ENCODE measurements at places on chromosomes 4 and X.

DNA sequence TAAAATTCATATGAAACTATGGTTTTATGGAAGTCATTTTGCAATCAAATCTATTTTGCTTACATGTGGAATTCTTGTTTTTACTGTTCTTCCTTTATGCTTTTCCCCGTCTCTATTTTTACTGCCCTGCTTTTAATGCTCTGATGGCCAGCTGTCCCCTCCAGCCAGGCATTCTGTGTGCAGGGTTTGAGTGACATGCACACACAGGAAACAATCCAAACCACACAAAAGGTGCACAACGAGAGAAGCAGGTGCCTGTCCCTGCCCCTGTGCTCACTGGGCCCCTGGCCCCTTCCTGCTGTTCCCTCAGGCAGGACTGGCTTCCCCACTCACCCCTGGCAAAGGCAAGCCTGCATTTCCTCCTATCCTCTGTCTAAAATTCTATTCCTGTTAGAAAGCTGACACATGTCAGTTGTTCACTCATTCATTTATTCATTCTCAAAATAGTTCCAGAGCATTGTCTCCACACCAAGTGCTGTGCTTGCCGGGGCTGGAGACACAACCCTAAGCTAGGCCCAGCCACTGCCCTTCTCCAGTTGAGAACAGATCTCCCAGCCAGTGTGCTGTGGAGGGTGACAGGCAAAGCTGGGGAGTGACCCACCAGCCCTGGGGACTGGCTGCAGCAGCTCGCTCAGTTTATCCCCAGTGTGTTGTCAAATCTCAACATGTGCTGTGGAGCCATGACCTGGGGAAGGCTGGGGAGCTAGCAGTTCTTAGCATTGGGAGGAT, 346.3 kb downstream of the FBXW7 start:
- no peak for DNase-seq

GRCh38 chr4:77006753-77007353, 57.3 kb downstream of the SEPTIN11 start:
- DNase-seq, result no peak

- DNase-seq, result no peak
Measured at GRCh38 chr4:126753592-126753991, 879.2 kb upstream of the INTU start.

DNA sequence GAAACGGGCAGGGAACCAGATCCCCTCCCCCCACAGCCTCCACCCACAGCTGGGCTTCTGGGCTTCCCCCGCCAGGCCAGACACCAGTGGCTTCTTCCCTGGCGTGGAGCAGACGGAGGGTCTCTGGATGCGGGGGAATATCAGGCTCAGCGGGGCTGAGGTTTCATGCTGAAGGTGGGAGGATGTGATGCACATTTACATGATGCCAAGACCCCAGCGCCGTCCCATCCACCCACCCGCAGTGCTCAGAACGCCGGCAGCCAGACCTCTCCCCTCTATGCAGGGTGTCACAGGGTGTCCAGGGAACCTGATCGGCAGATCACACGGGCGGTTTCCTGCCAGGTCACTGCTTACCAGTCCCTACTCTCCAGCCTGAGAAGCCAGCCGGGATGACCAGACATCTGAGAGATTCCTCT, 12.8 kb upstream of the TNIP2 start:
- DNase-seq, result no peak

DNA sequence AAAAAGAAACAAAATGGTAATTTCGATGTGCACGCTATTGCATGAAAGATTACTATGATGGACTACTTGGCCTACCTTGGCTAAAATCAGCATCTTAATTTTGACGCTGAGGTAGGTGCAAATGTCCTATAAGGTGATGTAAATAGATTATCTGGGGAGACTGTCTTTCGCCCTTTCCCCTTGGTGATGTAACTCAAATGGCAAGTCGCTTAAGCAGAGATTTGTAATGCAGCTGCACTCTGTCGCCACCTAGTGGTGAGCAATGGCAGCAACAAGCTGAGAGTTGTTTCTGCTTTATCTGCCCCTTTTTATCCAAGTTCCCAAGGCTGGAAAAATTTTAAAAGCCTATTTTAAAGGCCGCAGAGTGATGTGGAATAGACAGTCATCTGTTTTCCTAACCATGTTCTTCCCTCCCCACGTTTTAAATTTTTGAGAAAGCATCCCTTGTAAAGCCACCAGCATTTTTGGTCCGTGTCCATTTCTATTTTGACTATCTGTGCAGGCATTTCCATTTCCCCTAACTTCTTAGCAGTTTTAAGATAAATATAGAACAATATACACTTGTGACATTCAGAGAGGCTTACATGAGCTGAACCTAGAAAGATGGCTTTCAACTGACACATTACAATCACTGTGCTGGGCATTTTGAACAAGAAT, 62.4 kb upstream of the PDLIM3 start:
- DNase-seq, result peak; percentile 82

GRCh38 chrX:14038375-14039085, 8.8 kb upstream of the GEMIN8 start:
- no peak for DNase-seq

DNA sequence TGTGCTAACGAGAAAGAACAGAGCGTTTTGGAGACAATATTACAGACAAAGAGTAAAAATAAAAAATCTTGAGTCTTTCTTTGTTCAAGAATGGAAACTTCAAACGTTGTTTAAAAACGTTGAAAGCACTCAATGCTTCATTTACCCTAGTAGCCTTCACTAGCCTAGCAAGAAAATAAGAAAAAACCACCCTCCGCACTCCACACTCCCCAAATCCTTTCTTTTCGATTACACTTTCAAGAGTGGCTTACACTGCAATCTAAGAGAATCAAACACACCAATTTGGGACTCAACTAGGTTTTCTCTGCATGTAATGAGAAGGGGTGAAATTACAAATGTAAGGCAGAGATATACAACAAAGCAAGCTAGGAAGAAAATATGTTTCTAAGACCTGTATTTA, 4.7 kb downstream of the TMSB4X start:
- DNase-seq, result no peak

DNA sequence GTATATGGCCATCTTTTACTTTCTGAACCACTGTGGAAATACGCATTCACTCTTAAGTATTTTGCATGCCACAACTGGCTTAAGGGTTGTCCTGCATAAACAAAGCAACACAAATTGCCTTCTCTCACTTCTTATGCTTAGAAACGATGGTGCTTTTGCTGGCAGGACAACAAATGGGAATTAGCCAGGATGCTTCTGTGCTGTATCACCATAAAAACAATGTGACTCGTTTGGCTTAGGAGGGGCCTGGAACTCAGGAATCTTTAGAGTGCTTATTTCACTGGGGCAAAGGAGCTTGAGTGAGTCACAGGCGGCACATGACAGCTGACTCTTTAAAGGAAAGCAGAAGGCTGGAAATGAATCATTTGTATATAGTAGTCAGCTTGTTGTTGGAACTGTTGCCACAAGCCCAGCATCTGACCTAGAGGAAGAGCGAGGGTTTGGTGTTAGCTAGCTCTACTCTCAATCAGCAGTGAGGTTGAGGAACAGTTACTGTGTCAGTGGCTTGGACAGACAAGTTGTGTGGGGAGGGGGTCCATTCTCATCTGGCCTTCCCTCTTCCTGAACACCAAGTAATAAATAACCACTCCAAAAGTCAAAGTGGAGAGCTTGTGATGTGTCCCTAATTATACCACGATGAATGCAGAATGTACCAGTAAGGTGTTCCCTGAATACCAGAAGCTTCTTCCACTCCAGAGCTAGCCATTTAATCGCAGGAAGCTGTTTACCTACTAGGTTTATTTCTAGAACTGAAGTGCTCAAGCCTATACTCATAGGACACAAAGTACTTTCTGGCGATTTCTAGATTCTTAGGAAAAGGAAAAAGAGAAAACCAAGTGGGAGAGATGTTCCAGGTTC, 293.1 kb downstream of the CAMK2D start:
- peak; percentile 96 for DNase-seq

Data from mesendoderm (in vitro differentiated cells).